ENCODE measurements at places on chromosomes 11 and 22. TPM values are rescaled to one million over a fixed set of nuclear protein-coding genes. Genes with fewer than 3 reads are reported as not detected.

VPS11 gene
- polyA plus RNA-seq = 24.6 TPM

CHST1 gene
- polyA plus RNA-seq = 14.6 TPM

DMC1 gene
- polyA plus RNA-seq = 5.0 TPM

FBLN1 gene
- polyA plus RNA-seq = 135 TPM

GCAT gene
- polyA plus RNA-seq = 5.9 TPM

SMIM35 gene
- polyA plus RNA-seq = 0.32 TPM

BTBD18 gene
- polyA plus RNA-seq = 0.19 TPM

GRCh38 chr22:45105281-45105702 lies 58.4 kb upstream of the NUP50 start:
- no peak for DNase-seq

DNA sequence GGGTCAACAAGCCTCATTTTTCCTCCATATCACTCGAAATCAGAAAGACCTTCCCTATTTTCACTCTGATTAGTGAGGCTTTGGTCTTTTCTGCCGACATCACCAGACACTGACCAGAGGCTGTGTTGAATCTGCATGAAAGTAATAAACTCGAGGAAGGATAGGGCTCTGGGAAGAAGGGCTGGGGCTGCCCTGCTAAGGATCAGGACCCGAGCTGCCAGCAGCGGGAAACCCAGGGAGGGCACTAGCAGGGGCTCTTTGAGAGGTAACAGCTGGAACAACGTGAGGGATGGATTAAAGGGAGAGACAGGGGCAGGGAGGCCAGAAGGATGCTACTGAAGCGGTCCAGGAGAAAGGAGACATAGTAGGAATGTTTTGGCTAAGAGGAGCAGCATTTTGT lies 377.5 kb upstream of the NARS2 start:
- DNase-seq = no peak

GRCh38 chr22:41857155-41857859 lies 24.4 kb downstream of the SREBF2 start:
- peak; percentile 34 for DNase-seq

DNA sequence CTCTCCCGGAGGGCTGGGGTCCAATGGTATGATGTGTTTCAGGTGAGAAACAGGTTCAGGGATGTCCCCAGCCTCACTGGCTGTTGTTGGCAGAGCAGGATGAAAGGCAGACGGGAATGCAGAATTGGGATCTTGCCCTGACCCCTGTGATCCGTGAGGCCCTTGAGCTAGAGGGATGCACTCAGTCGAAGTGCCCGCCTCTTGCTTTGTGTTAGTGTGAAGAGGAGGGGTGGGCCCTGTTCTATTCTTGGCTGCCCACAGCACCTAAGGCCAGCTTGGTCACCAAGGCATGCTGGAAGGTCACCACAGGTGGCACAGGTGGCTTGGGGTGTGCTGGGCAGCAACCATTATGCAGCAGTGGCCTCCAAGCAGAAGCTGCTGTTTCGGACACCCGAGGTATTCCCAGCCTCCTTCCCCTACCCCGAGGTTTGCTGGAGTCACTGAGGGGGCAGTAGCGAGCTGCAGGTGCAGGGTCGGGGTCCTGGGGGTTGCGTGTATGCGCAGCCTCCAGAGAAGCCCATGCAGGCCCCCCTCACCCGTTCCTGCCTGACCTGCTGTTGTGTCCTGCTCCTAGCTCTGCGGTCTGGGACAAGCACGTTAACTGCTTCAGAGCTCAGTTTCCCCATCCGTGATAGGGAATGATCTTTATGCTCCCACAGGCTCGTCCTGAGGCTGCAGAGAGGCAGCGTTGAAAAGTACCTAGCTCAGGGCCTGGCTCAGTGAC lies 13.0 kb downstream of the LRP5 start:
- no peak for DNase-seq

DNA sequence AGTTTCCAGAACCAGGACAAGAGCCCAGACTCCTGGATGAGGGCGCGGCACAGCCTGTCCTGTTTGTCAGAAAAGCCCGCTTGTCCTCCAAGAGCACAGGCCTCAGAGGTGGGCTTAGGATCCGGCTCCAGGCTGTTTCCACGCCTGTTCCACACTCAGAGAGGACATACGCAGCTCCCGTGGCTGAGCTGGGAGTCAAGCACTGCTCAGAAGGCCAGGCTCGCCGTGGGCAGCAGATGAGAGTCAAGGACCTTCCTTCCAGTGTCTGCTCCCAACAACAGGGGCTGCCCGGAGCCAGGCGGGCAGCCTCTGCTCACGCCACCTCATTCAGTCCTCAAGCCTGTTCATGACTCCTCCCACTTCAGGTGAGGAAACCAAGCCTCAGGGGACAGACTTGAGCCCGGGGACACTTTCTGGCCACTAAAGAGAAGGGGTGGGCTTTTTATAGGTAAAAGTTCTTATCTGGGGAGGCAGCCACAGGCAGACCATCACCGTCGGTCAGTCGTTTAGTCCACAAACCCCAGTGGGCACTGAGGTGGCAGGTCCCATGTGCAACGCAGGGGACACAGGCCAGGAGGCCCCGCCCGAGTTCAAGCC lies 3.8 kb downstream of the CYB5R3 start:
- no peak for DNase-seq

- no peak for DNase-seq
Observed at GRCh38 chr11:13535819-13536218, 40.0 kb upstream of the PTH start.

DNA sequence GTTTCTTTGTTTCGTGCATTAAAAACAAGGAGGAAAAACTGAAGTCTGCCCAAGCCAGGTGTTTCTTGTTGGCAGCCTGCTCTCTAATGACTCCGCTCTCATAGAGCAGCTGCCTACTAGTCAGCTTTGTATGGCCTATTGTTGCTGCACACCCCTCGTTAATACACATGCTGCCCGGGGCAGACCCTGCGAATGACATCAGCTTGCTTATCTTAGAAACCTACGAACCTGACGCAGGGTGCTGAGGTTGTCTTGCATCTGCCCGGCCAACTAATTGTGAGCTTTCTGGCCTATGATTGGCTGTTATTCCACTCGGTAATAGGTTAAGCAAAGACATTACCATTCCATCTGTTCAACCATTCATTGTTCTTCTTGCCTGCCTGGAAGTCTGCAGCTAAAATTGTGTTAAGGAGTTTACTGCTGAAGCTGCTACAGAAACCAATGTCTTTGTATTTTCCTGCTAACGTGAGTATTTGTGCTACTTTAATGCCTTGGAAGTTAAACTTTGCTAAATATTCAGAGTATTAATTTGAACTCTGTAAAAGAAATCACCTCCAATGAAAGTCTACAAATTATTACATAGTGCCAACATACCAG lies 37.5 kb downstream of the ZC3H12C start:
- DNase-seq = no peak

- DNase-seq = no peak
Observed at GRCh38 chr11:20022363-20023081, 137.8 kb downstream of the DBX1 start.

DNA sequence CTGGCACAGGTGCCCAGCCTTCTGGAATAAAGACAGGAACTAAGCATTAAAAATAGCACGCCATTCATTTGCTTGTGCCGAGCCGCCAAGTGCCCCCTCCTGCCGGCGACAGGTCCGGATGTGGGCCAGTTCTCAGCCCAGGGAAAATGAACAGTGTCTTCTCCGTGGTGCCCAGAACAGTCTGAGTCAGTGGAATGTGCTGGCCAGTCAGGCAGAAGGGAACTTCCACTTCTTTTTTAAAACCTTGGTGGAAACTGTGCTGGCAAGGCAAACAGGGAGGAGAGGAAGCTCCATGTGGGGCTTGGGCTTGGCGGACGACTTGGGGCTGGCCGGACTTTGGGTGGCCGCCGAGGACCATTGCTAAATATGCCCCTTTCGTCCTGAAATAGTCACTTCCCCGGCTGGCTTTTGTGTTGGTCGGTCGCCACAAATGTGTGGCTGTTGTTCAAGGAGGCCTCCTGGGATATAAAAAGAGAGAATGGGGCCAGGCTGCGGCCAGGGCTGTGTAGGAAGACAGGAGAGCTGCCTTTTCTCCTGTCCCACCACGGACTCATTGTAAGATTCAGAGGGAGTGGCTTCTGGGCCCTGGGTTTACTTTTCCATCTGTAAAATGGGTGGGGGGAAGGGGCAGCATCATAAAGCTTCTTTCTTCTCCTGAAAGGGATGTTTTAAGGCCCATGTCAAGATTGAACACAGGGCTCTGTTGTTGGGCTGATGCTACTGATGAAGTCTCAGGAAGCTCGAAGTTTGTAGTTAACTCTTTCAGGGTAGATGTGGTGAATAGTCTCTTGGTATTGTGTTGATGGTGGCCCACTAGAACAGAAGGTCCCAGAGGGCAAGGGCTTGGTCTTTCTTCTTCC lies 101.0 kb downstream of the PTPRJ start:
- DNase-seq = no peak

DNA sequence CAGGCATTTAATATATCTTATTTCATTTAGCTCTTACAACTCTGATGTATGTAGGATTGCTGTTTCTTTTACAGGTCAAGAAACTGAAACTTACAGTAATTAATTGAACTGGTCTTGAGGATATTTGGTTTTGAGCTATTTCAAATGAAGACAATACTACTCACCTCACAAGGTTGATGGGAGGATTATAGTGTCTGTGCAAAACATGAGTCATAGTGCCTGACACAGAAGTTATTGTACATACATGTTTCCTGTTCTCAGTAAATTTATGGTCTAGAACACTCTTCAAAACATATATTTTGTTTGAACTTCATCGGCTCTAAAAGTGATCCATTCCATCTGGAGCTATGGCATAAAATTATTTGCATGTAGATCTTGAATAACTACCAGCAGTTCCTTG lies 61.9 kb downstream of the CECR2 start:
- DNase-seq = no peak

DNA sequence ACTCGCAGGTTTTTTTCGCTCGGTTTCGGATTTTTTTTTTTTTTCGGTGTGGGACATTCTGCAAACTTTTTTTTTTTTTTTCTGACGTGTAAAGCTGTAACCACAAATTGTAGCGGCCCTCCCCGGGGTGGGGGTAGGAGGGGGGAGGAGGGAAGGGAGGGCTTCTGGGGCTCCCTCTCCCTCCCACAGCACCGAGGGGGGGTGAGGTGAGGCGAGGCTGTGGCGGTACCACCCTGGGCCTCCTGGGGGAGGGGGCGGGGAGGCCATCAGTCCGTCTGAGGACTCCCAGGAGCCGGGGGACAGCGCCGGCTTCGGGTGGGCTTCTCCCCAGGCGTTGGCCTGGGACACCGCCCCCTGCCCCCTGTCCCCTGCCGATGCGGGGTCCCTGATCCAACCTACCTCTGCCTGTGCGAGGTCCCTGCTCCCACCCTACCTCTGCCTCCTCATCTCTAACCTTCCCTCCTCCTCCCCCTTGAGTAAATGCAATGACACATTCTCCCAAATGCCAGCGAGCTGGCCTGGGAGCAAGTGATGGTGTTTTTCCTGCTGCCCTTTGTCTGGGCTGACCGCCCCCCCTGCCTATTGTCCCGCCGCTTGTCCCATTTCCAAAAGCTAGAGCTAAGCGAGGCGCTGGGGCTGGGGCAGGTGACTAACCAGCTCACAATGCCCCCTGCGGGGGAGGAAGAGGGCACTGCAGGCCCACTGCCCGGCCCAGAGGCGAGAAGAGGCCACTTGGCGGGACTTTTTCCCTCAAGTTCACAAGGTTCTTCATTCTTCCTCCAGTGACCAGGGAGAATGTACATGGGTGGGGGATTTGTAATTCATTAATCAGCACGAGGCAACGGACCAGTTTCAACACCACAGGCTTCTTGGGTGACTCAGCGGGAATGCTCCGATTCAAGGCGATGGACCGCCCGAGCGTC lies 511 bp upstream of the CLCF1 start:
- DNase-seq = no peak

DNA sequence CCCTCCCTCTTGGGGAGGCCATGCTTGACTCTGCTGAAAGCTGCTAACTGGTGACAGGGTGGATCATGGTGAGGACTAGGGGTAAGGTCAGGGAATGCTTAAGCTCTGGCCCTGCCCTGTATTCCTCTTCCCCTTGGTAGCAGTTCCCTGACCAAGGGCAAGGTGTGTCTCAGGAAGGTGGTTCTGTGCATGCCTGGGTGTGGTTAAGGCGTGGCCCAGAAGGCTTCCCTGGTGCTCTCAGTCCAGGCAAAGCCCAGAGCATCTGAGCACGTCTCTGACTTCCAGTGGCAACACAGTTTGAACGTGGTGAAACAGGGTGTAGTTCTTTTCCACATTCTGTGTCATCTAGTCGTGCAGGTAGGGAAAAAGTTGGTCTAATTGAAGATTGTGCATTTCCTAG lies 53.1 kb upstream of the HORMAD2 start:
- no peak for DNase-seq

DNA sequence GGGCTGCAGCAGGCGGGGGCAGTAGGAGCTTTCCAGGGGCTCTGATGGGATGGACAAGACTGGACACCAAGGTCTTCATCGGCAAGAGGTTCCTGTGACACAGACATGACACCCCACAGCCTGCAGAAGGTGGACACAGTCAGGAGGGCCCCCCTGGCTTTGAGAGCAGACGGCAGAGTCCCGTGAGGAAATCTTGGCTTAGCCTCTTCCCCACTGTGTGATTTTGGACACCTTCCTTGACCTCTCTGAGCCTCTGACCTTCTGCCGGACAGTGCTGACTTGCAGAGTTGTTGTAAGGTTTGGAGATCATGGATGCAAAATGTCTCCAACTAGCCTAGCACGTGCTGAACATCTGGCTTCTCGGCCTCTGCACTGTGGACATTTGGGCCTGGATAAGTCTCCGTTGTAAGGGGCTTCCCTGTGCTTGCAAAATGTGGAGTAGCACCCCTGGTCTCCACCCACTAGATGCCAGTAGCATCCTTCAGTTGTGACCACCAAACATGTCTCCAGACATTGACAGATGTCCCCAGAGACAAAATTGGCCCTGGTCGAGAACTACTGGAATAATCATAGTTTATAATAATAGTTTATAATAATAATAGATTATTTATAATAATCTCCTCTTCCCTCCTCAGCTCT lies 54.6 kb downstream of the MCM5 start:
- no peak for DNase-seq

DNA sequence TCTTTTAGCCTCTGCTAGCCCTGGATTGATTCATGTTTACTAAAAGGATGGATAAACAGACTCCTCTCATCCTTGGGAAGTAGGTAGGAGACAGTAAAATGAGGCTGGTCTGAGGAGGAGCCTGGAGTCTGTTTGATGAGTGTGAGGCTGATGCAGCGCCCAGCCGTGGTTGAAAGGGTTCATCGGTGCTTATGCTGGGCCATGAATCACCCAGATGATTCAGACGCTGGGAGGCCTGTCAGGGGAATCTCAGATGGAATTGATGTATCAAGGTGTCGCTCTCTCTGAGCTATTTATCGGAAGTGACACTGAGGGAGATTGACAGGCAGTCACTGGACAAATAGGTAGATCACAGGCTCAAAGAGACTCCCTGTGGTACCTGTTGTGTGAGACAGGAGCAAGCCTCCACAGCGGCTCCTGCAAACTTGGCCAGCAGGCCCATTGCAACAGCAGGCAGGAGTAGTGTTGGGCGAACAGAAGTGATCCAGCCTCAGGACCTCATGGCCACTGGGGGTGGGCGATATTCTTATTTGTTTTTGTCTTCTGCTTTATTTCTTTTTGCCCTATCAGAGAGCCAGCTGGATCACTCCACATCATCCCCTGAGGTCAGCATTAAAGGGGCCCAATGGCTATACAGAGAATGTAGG lies 109.9 kb upstream of the CADM1 start:
- DNase-seq = no peak

- no peak for DNase-seq
Observed at GRCh38 chr22:40345815-40346184, 500 bp upstream of the ADSL start.

Measured in forelimb muscle (tissue), 1 donor.